ENCODE measurements at places on chromosomes 3 and 15. TPM values are rescaled to one million over a fixed set of nuclear protein-coding genes. Genes with fewer than 3 reads are reported as not detected.
A peak's percentile ranks its signal among the peaks of the same experiment; 100 is the strongest.

DNA sequence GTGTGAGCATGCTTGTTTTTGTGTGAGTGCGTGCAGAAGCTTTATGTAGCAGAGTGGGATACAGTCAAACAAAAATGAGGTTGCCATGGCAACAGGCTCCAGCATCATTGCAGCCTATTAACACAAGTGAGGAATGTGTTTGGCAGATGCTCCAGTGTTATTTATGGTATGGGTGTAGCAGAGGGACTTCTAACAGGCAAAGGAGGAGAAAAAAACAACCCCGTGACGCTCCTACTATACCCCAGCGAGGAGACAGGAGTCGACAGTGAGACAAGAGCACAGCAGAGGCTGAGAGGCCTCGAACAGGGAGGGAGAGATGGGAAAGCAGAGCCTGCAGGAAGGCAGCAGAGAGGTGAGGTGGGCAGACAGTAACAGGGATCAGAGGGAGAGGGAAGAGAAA lies 4.9 kb downstream of the ADCY5 start:
- H3K36me3 ChIP-seq = no peaks in the 10 kb centered on the region
- peaks cover 36% of the 10 kb centered on the region for H3K4me1 ChIP-seq
- peak overlapping the region; percentile 85 for H3K4me3 ChIP-seq
- H3K27ac ChIP-seq = peak overlapping the region; percentile 94

The MRAS gene
- total RNA-seq = 30.8 TPM

The CCDC191 gene
- total RNA-seq = 5.3 TPM

DNA sequence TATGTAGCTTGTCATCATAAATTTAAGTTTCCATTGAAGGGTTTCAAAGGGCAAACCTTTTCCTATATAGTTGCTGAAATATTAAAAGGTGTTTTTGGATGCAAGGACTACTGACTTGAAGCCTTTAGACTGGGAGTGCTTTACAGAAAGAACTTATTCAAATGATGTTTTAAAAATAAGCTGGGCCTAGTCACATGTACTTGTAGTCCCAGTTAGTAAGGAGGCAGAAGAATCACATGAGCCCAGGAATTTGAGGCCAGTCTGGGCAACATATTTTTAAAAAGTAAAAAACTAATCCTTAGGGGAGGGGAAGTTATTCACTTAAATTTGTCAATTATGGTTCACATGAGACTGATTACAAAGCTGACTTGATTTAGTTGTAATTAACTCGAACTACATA lies 65.0 kb downstream of the SMARCC1 start:
- no peaks in the 10 kb centered on the region for H3K4me1 ChIP-seq
- H3K27ac ChIP-seq = no peak overlapping the region
- H3K4me3 ChIP-seq = no peak overlapping the region
- H3K36me3 ChIP-seq = peaks cover 62% of the 10 kb centered on the region
- no peaks in the 10 kb centered on the region for H3K27me3 ChIP-seq
- no peak for DNase-seq

- no peaks in the 10 kb centered on the region for H3K27me3 ChIP-seq
- no peaks in the 10 kb centered on the region for H3K36me3 ChIP-seq
- peak overlapping the region; percentile 97 for H3K27ac ChIP-seq
- no peaks in the 10 kb centered on the region for H3K4me1 ChIP-seq
- peak; percentile 74 for DNase-seq
- peak overlapping the region; percentile 88 for H3K4me3 ChIP-seq
Observed at GRCh38 chr15:98649472-98650416, 1.4 kb downstream of the IGF1R start.
